ENCODE measurements at places on chromosomes 4 and X.

DNA sequence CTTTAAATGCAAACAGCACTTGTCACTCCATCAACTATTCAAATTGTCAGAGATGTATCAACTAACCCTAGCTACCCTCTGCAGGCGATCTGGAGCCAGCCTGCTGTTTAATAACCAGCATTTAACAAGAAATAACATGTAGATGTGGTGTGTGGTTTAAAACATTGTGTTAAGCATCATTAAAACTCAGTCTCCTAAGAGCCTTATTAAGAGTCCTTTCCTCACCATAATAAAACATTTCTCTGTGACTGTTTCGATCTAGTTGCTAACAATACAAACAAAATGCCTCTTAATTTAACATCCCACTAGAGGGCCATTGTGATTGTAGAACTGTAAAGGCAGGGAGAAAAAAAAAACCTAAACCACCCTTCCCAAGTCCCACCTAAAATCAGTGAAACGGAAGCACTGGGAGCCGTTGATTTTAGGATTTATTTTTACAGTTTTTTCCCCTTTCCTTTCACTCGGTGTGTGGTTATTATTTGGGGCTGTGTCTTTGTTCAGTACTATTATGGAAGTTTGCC is 708.6 kb downstream of the C4orf33 start:
- DNase-seq, result no peak

GRCh38 chr4:21954916-21955315 is 6.3 kb upstream of the KCNIP4 start:
- DNase-seq, result no peak

DNA sequence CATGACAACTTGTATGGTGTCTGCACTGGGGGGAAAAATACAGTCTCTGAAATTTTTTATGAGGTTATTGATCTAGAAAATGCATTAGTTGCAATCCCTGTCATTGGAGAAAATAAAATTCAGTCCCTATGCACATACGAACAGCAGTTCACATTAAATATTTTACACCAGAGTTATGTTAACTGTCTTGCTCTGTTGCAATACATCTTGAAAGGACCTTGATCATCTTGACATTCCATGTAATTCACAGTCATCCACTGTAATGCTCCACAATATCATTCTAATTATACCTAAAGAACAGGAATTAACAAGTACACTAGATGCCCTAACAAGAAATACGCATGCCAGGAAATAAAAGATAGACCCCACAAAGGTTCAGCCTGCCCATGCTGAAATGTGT is 934.6 kb upstream of the PCDH10 start:
- no peak for DNase-seq

GRCh38 chrX:148813422-148813821 is 313.0 kb downstream of the AFF2 start:
- DNase-seq, result no peak

Measured in CD4-positive, alpha-beta T cell treated with Interleukin-4 for 1 hour (primary cell).